ENCODE measurements at places on chromosomes 13 and 19.

- no peak for DNase-seq
Measured at GRCh38 chr13:49791315-49791710, 1.2 kb downstream of the KPNA3 start.

DNA sequence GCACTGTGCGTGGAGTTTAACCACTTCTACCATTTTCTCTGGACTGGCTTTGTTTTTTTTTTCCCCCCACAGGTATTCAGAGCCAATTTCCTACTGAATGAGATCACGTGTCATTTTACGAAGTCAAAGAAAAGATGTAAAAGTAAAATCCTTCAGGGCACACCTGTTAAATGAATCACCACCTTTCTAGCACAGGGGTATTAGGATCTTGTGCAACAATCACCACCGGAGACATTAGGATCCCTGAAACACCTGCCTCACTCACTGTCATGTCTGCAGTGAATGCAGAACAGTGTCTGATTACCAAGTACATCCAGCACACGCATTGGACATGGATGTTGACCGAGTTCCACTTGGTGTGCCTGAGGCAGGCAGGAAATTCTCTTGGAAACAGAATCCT lies 17.2 kb downstream of the BRD4 start:
- DNase-seq = no peak

DNA sequence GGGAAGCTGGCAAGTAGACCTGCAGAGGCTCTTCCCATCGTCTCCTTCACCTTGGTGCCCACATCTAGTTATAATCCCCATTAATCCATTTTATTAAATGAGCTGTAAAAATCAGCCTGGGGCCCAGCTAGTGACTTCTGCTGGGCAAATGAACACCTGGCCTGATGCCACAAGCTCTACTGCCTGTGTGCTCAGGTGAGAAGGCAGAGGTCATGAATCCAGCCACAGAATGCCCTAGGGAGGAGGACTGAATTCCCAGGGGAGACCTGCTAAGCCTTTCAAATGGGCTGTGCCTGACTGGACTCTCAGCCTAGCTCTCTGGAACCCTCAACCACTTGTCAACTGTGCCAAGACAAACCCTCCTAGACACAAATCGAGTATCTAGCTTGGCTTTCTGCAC lies 74.0 kb downstream of the PDS5B start:
- DNase-seq = no peak

- DNase-seq = no peak
Measured at GRCh38 chr19:44847144-44848035, 1.3 kb downstream of the NECTIN2 start.

DNA sequence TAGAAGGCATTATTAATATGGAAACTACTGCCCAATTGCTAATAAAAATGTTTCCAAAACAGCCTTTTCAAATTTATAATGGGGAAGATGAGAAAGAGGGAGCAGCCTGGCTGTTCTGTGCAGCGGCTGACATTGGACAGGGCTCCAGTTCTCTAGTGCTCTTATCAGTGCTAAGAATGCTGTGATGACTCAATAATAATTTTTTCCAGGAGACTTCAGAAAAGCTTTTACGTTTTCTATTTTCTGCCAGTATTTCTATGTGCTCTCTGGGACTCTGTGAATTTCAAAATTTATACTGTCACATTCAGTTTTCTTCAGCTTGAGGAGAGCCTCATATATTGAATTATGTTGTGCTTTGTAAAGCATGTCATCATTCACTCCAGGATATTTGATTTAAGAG lies 209.6 kb downstream of the VWA8 start:
- DNase-seq = no peak

DNA sequence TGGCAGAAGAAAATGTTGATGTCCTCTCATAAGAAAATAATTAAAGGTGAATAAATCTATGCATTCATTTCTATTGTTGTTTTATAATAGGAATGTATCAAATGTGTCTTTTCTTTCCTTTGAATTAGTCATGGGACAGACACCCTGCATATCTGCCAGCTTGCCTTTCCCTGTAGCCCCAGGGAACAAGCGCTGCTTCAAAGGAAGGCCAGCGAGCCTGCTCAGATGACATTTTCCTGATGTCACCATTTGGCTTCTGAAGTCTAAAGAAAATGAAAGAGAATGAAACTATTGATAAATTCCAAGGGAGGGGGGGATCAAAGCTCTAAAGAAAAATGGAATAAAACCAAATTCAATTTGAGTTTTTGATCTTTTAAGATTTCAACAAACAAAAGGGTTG lies 574.8 kb downstream of the IRS2 start:
- no peak for DNase-seq

DNA sequence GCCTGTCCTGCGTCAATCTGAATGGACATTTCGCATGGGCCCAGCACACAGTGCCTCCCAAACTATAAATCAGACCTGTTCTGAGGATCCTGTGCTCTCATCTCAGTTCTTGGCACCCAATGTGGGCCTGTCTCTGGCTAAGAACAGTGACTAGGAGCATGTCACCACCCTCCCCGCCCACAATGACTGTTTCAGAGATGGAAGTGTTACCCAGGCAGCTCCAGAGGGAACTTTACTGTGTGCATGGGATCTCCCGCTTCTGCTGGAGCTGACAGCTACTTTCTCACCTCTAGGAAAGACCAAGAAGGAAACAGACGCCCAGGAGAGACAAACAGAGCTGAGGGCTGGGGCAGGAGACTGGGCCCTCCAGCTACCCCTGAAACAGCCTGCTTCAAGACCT lies 45.0 kb downstream of the KCTD15 start:
- DNase-seq = no peak

DNA sequence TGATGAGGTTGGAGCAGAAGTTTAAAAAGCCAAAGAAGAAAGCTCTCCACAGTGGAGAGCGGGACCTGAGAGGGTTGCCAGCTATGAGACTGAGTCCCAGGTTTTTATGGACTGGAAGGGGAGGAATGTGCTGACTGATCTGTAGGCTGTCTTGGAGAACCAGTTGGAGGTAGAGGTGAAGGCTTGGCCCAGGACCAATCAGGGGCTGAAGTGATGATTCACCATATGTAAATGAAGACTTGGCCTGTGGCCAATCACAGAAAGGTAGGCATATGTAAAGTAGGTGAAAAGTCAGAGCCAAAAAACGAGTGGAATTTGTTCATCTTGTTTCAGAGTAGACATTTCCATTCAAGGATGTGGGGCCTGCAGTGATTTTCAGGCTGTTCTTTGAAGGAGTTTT lies 17.5 kb upstream of the KBTBD6 start:
- DNase-seq = no peak

- peak; percentile 27 for DNase-seq
Measured at GRCh38 chr13:50512474-50513299, 330.8 kb downstream of the DLEU7 start.

DNA sequence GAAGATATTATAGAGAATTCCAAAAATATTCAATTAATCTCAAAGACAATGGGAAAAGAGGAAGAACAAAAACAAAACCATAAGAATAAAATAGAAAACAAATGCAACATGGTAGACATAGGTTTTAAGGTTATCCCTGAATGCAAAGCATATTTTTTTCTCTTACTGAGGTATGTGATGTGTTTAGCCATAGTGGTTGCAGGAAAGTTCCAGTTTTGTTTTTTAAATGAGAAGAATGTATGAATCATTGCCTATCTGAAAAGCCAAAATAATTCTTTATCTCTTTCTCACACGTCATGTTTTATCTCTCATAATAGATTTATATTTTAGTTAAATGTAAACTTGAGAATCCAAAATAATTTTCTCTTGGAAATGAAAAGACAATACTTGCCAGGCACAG lies 2591.7 kb upstream of the PCDH20 start:
- no peak for DNase-seq

GRCh38 chr13:113825841-113826240 lies 38.0 kb downstream of the GAS6 start:
- DNase-seq = no peak

DNA sequence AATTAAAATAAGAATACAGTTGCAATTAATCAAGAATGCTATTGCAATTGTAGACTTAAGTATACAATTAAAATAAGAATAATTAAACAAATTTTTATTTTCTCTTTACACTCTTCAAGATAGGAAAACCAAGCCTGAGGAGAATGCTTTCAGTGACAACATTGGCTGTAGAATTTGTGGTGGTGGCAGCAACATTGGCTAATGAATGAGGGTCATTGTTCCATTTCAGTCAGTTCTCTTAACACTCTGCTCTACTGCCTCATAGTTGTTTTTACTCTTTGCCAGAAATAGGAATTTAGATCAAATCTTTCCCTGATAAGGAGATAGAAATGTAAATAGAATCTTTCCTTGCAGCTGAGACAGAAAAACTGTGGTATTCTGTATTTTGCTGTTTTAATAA lies 391.6 kb downstream of the PCDH20 start:
- DNase-seq = no peak

DNA sequence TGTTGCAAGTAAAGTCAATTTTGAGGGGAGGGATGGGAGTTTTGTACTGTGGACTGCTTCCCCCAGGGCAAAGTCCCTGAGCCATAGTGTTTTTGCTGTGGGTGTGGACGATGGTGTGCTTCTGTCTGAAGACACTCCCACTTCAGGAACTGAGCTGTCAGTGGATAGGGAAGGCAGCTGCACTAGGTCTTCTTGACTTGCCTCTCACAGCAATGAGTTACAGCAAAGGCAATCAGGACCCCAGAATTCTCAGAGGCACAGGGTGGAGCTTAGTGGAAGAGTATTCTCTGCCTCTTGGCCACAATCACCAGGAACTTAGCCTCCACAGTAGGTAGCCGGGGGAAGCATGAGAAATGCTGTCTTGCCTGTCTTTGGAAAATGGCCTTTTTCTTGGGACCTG lies 1416.6 kb upstream of the MIR17HG start:
- DNase-seq = no peak
